ENCODE measurements at places on chromosomes 5 and 9.

DNA sequence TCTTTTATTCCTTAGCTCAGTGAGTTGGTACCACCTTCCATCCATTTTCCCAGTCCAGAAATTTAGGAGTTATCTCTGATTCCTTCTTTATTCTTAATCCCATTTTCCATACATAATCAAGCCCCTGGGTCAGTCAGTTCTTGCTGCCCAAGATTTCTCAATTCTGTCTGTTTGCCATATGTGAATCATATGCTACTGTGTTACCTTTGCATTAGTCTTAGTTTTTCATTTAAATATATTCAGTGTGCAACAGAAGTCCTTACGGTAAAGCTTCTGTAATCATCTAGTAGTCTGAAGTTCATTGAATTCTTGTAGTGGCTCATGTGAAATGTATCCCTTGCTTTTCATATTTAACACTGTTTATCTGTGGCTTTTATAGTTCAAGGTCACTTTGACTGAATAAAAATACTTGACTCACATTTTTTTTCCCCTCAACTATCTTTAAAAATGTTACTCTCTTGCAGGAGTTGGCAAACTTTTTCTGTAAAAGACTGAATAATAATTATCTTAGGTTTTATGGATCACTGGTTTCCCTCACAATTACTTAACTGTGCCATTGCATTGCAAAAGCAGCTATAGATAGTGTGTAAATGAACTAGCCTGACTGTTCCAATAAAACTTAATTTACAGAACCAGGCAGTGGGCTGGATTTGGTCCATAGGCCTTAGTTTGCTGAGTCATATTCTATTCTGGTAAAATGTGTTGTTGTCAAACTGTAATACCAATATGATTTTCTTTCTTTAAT lies 6.9 kb downstream of the KIAA1958 start:
- no peak for DNase-seq
- no peak overlapping the region for H3K4me3 ChIP-seq
- H3K36me3 ChIP-seq, result peaks cover 29% of the 10 kb centered on the region
- peaks cover 39% of the 10 kb centered on the region for H3K4me1 ChIP-seq
- no peak overlapping the region for H3K27ac ChIP-seq
- H3K27me3 ChIP-seq, result no peaks in the 10 kb centered on the region

- no peak overlapping the region for H3K27ac ChIP-seq
- no peak for DNase-seq
- H3K27me3 ChIP-seq, result no peaks in the 10 kb centered on the region
- no peak overlapping the region for H3K4me3 ChIP-seq
- H3K36me3 ChIP-seq, result no peaks in the 10 kb centered on the region
These were observed 456.8 kb upstream of the CDH6 start for GRCh38 chr5:30736669-30737068.

- no peaks in the 10 kb centered on the region for H3K4me1 ChIP-seq
- no peak for DNase-seq
- H3K27me3 ChIP-seq, result no peaks in the 10 kb centered on the region
- no peak overlapping the region for H3K4me3 ChIP-seq
- H3K27ac ChIP-seq, result no peak overlapping the region
These were observed 505.7 kb downstream of the RAB3C start for GRCh38 chr5:59088546-59088945.

GRCh38 chr9:123422635-123423310 lies 66.8 kb downstream of the CRB2 start:
- H3K4me1 ChIP-seq, result peaks cover 46% of the 10 kb centered on the region
- H3K27ac ChIP-seq, result no peak overlapping the region
- no peak overlapping the region for H3K4me3 ChIP-seq
- H3K36me3 ChIP-seq, result no peaks in the 10 kb centered on the region

DNA sequence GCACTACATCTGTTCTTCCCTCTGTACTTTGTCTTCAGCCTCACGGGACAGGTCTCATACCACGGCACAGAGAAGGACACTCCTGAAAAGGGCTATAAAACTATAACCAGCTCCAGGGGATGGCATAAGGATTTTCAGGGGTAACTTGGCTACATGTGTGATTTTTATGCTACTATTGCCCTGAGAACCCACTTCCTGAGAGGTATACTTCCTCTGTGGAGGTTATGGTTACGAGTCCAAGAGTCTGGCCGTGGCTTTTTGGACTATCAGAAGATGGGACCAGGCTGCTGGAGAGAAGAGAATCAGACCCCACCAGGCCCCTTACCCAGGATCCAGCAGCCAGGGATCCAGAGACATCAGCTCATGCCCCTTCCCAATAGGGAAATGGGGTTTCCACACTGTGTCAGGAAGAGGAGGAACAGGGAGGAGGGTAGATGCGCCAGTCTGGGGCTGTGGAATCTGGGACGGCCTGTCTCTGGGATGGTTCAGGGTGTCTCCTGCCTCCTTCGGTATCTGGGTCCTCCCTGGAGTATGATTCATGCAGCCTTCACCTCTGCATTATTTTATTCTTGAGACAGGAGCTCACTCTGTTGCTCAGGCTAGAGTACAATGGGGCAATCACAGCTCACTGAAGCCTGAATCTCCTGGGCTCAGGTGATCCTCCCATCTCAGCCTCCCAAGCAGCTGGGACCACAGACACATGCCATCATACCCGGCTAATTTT lies 29.7 kb downstream of the WHRN start:
- H3K27me3 ChIP-seq, result no peaks in the 10 kb centered on the region
- H3K36me3 ChIP-seq, result no peaks in the 10 kb centered on the region
- no peak for DNase-seq
- H3K27ac ChIP-seq, result no peak overlapping the region
- no peak overlapping the region for H3K4me3 ChIP-seq

DNA sequence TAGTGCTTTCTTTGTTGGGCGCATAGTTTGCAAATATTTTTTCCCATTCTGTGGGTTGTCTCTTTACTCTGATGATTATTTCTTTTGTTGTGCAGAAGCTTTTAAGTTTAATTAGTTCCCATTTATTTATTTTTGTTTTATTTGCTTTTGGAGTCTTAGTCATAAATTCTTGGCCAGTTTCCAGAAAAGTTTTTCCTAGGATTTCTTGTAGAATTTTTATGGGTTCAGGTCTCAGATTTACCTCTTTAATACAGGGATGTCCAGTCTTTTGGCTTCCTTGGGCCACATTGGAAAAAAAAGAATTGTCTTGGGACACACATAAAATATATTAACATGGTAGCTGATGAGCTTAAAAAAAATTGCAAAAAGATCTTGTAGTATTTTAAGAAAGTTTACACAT lies 122.0 kb downstream of the WDR70 start:
- no peaks in the 10 kb centered on the region for H3K4me1 ChIP-seq
- no peak overlapping the region for H3K4me3 ChIP-seq
- H3K27me3 ChIP-seq, result no peaks in the 10 kb centered on the region
- H3K36me3 ChIP-seq, result no peaks in the 10 kb centered on the region
- H3K27ac ChIP-seq, result no peak overlapping the region
- no peak for DNase-seq
